ENCODE measurements at places on chromosomes 6 and 20.

DNA sequence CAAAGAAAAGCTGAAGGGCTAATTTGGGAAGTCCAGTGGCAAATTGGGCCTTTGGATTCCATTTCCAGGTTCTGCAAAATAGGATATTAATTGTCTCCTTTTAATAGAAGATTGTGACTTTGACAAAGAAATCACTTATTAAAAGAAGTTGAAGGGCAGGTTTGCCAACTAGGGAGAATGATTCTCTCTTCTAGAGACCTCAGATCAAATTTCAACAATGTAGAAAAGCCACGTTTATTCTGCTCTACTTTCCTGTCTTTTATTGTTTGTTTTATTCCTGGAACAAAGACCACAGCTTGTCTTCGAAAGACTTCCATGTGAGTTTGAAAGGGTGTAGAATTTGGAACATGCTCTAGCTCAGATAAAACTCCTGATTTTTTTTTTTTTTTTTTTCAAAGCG, 65.5 kb upstream of the PRL start:
- no peak for DNase-seq

DNA sequence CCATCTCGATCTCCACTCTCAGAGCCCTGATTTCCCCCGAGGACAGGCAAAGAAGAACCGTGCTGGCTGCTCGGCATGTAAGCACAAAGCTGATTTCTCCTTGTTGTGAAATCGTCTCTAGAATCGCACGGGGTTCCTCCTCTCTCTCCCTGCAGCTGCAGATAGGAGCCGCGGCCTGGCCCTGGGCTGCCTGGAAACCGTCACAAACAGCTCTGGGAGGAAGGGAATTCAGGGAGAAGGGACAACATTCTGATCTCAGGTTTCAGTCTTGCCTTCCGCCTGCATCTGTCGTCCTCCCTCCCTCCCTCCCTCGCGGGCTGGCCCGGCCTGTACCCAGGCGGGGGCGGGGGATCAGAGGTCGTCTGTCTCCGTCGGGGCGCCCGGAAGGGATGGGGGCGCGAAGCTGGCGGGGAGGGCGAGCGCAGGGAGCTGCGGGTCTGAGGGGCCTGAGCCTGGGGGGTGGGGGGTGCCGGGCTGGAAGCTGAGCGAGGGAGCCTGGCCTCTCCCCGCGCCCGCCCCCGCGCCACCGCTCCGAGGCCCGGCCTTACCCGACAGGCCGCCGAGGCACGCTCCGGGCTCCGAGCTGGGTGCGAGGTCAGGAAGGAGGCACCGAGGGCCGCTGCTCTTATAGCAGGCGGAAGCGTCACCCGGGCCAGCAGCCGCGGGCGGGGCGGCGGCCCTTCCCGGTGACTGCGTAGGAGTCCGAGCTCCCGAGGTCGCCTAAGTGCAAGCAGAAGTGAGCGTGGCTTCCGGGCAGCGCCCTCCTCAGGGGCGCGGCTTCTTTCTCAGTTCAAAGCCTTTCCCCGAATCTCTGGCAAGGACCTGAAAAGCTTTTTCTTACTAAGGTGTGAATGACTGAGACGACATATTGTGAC, at the start of gene SERPINB1:
Gene SERPINB1 (minus strand): TSS at position 600 of the 875 bp plus-strand sequence. CDS start 1,277 bp downstream, outside the sequence.
- DNase-seq = peak; percentile 73

- DNase-seq = no peak
Observed at GRCh38 chr20:31260326-31260932, 3.0 kb downstream of the DEFB115 start.

DNA sequence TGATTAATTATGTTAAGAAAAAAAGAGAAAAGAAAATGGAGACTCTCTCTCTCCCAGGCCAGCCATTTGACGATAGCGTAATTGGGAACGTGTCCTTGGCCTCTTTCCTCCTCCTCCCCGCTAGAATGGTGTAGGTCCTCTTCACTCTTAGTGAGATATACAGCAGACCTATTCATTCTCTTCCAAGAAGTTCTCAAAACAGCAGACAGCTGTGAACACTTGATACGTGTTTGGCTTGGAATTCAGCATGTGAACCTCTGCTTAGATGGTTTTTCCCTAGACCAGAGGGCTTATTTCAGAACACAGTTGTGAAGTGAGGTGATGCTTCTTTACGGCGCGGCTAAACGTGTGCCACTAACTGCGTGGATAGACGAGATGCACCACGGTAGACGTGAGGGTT, 32.6 kb upstream of the TULP4 start:
- no peak for DNase-seq

DNA sequence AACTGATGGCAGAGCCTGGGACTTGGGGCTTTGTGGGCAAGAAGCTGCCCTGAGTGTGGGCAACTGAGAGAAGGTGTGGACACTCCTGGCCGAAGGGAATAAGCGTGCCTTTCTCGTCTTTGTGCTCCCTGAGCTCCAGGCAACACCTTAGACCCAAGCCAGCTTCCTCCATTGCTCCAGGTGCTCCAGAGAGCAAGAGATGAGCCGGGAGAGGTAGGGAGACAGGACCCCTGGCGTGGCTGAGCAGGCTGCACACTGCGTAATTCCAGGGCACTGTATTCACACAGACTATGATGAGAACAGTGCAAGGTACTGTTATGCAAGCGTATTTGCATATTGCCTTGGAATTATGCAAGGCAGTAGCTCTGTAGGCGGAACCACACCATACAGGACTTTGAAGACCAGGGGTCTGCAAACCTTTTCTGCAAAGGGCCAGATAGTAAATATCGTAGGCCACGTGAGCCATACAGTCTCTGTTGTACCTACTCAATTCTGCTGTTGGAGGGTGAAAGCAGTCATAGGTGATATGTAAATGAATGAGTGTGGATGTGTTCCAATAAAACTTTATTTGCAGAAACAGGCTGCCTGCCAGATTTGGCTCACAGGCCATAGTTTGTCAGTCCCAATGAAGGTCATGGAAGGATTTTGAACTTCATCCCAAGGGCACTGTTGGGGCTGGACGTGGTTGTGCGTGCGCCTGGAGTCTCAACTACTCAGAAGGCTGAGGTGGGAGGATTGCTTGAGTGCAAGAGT, 42.1 kb upstream of the FAM83D start:
- no peak for DNase-seq

DNA sequence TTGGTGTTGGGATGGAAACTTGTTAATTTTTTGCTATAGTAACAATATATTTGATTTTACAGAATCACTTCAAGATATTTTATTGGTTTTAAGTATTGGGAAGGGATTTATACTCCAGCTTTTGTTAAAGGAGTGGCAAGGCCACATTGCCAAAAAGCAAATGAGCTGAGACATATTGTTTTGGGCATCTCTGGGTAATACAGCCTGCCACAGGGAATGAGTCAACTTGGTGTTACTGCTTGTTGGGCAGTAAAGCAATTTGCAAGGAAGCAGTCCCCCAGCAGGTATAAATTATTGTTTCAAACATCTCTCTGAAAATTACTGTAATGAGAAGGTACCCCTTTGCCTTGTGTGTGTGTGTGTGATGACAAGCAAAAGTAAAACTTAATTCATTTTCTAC, 868.3 kb upstream of the FLRT3 start:
- no peak for DNase-seq

GRCh38 chr20:16124911-16125776, 448.1 kb downstream of the KIF16B start:
- DNase-seq = no peak

DNA sequence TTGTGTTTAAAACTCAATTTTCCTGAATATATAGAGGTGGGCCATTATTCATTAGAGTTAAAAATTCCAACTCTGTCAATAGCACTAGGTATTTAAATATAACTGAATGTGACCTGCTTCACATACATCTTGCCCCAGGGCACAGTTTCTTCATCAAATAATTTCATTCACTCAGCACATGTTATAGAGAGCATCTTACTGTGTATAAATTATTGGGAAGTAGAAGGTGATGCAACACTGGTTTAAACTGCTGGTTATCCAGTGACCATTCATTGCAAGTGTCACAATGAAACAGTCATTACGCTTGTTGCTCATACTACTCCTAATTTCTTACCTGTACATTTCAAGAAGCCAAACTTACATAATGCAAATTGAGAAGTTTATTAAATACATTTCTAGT, 93.4 kb downstream of the KHDRBS2 start:
- no peak for DNase-seq

DNA sequence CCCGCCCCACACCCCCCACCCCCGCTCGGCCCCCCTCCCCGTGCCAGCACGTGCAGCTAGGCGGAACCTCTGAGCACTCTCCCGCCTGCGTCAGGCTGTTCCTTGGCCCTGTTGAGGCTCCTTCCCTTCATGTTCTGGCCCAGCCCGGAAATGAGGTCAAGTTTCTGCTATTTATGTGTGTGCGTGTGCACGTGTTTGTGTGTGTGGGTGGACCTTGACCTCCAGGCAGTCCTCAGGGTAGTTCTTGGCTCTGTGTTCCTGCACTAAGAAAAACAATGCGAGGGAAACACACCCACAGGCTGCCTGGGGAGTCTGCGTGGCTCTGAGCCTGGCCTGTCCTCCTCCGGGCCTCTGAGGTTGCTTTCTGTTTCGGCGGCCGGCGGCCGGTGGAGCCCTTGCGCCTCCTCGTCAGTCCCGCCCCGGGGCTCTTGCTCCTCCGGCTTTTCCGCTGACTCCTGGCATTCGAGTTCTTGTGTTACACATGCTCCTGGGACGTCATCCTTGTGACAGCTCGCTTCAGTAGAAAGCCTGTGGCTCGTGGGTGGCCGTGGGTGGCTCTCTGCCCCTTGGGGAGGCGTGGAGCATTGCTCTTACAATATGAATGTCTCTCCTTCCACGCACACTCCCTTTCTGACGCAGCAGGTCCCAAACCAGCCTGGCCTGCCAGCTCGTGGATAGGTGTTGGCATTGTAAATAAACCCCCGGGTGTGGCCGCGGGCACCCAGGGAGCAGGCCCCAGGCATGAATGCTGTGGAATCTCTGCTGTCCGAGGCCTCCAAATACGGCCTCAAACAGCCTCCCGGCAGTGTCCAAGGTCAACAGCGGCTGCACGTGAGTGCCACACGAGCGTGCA, 10.0 kb downstream of the SLCO4A1 start:
- DNase-seq = peak; percentile 47

DNA sequence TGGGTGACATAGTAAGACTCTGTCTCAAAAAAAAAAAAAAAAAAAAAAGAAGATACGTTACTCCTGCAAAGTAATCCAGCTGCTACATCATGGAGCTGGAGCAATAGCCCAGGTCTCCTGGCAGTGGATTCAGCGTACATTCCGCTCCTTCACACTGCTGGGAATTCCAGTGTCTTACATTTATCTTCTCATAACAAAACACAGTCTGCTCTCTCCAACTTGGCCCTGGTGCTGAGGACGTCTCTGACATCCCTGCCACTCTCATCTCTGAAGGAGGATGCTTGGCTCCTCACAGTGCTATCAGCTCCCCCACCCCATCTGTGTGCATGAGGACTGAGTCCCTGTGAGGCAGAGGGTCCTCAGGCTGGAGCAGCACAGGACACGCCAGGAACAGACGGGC, 529.8 kb downstream of the CD83 start:
- DNase-seq = no peak

GRCh38 chr20:32004963-32005362, 5.3 kb upstream of the CCM2L start:
- DNase-seq = no peak

GRCh38 chr6:31740397-31741223, 805 bp downstream of the MSH5 start:
- DNase-seq = no peak

DNA sequence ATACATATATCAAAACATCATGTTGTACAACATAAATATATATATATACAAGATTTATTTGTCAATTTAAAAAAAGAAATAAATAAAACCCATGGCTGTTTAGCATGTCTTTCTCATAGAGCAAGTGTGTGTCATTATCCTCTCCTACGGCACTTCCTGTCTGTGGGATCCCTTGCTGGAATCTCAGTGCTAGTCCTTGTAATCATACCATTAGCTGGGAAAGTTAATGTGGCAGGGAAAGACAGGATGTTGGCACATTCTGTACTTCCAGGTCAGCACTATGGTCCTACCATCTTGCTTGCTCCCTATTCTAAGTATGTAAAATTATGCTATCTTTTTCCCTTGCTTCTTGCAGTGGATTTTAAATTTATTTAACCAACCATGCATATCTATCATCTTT, 9.5 kb upstream of the SLC17A3 start:
- no peak for DNase-seq

DNA sequence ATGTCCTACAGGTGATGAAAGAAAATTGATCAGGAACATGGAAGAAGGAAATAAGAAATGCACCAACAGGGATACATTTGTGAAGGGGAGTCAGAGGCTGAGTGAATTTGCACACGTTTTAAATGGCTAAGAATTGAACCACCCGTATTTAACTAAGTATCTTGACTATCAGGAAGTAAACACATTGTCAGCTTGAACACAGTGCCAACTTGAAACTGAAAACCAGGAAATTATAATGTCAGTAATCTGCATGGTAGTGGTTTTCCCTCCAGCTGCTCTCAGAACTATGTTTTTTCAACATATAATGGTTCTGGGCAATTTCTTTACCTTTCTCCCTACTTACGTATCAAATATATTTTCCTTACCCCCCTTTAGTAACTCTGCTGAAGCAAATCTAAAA, 366.5 kb upstream of the POU3F2 start:
- DNase-seq = no peak

GRCh38 chr20:12173347-12174012, 255.8 kb downstream of the BTBD3 start:
- DNase-seq = no peak

GRCh38 chr6:2581611-2582010, 169.1 kb downstream of the MYLK4 start:
- no peak for DNase-seq

GRCh38 chr6:89037141-89037900, 43.2 kb upstream of the PNRC1 start:
- no peak for DNase-seq

DNA sequence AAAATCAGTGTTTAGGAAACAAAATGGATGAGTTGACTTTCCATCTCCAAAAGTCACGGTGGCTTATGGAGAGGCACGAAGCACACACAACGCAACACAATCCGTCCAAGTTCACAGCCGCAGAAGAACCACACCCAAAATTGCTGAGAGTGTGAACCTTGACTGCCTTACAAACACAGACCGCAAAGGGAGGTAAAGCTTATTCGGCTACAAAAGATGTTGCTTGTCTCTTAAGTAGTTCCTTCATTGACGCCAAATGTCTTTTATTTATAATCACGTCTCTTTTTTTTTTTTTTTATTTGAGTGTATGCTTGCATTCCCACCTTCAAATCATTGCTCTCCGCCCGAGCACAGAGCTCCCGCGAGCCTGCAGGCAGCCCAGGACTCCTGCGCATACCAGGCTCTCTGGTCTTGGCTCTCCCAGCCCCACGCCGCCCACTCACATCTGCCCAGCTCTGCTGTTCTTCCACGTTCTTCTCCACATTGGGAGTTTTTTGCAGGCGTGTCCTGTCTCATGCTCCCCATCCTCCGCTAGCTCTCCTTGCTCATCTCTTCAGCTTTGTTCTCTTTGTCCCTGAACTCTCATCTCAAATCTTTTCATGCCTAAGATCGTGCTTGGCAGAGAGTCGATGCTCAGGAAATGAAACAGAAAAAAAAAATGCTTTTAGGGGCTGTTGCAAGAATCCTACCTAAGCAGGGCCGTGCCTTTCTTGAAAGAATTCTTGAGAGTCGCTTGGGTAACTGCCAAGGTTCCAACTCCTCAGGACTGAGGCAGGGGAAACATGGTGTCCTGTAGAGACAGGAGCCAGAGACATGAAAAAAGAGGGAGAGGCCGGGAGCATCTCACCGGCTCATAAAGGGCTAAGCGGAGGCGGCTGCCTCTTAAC, 25.8 kb downstream of the LY86 start:
- no peak for DNase-seq

Data from fibroblast of skin of left biceps (primary cell).